ENCODE measurements at places on chromosomes 11 and 22. TPM values are rescaled to one million over a fixed set of nuclear protein-coding genes. Genes with fewer than 3 reads are reported as not detected.

GRCh38 chr11:69352715-69353319 lies 58.9 kb downstream of the MYEOV start:
- no peaks in the 10 kb centered on the region for H3K36me3 ChIP-seq
- no peak overlapping the region for H3K27ac ChIP-seq
- no peak overlapping the region for H3K4me3 ChIP-seq
- no peaks in the 10 kb centered on the region for H3K27me3 ChIP-seq
- no peaks in the 10 kb centered on the region for H3K4me1 ChIP-seq

DNA sequence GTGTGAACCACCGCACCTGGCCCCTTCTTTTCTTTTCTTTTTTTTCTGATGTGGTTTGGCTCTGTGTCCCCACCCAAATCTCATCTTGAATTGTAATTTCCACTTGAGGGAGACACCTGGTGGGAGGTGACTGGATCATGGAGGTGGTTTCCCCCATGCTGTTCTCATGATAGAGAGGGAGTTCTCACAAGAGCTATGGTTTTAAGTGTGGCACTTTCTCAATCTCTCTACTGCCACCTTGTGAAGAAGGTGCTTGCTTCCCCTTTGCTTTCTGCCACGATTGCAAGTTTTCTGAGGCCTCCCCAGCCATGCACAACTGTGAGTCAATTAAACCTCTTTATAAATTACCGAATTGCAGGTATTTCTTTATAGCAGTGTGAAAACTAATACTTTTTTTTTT lies 4.9 kb upstream of the TCN2 start:
- no peak for DNase-seq
- no peak overlapping the region for H3K27ac ChIP-seq
- H3K4me3 ChIP-seq: no peak overlapping the region
- H3K36me3 ChIP-seq: no peaks in the 10 kb centered on the region
- no peaks in the 10 kb centered on the region for H3K27me3 ChIP-seq

DNA sequence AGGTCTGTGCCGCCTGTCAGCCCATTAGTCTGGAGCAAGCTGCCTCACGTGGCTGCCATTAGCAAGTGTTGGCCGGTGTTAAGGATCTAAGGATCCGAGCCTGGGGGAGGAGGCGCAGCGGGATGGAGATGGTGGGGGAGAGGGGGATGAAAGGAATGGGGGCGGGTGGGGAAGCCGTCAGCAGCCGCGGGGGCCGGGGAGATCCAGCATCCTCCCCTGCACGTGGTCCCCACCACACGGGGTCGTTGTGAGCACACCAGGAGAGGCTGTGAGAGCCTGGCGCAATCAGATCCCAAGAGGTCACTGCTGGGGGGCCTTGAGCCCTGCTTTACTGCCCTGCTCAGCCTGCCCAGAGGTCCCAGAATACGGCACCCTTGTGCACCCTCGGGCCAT lies 7.3 kb downstream of the CABP7 start:
- H3K36me3 ChIP-seq: no peaks in the 10 kb centered on the region
- no peak for DNase-seq
- H3K4me1 ChIP-seq: no peaks in the 10 kb centered on the region
- no peak overlapping the region for H3K4me3 ChIP-seq
- no peak overlapping the region for H3K27ac ChIP-seq

- no peak for DNase-seq
- H3K36me3 ChIP-seq: peaks cover 2% of the 10 kb centered on the region
- H3K27ac ChIP-seq: no peak within 1 kb of the TSS
- H3K4me3 ChIP-seq: no peak within 1 kb of the TSS
- H3K27me3 ChIP-seq: no peaks in the 10 kb centered on the region
- no peaks in the 10 kb centered on the region for H3K4me1 ChIP-seq
Observed at GRCh38 chr11:113705871-113706655, at the start of gene TMPRSS5. TMPRSS5 (minus strand) TSS chr11:113706308; CDS start chr11:113706224, 84 bp downstream.

DNA sequence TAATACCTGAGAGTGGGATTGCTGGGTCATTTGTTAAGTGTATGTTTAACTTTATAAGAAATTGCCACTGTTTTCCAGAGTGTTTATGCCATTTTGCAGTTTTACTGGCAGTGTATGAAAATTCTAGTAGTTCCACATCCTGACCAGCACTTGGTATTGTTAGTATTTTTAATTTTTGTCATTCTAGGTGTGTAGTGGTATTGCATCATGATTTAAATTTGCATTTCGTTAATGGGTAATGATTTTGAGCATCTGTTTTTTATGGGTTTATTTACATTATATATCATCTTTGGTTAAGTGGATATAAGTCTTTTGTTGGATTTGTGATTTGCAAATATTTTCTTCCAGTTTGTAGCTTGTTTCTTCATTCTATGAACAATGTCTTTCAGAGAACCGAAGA lies 34.7 kb downstream of the PDE3B start:
- no peak overlapping the region for H3K27ac ChIP-seq
- H3K4me3 ChIP-seq: no peak overlapping the region
- H3K4me1 ChIP-seq: no peaks in the 10 kb centered on the region
- no peak for DNase-seq

DNA sequence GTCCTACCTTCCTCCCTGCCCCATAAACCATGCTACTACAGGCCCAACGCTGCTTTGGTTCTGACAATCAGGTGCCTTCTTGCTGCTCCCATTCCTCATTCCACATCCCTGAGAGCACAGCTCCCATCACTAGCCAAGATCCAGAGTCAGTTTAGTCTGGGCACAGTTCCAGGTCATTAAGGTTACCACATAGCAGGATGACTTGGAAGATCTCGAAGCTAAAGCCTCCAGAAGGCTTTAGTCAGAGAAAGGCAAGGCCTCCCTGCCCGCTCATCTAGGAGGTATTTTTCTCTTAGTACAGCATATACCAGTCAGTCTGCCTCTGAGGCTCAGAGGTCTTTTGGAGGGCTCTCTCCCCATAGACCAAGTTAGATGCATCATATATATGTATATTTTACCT lies 30.3 kb downstream of the TRIM66 start:
- H3K36me3 ChIP-seq: peaks cover 5% of the 10 kb centered on the region
- H3K27ac ChIP-seq: no peak overlapping the region
- H3K4me3 ChIP-seq: no peak overlapping the region
- H3K4me1 ChIP-seq: no peaks in the 10 kb centered on the region

DNA sequence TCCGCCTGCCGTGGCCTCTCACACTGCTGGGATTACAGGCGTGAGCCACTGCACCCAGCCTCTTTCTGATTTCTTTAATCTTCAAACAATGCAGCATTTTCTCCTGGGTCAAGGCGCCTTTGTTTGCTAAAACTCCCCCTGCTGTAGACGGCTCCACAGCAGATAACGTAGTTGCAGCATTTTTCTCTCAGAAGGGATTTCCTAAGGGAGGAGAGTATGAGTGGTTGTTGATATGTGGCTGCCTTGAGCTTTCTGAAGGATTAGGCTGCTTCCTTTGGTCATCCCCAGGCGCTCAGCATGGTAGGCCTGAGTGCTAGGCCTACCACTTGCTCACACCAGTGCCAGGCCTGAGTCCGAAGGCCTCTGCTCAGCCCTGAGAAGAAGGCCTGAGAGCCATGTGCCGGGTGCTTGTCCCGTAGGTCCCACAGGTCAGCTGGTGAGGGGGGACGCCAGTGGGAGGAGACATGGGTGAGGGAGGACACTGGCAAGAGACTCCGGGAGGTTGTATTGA lies 18.1 kb downstream of the SMARCB1 start:
- peak; percentile 61 for DNase-seq
- H3K4me1 ChIP-seq: no peaks in the 10 kb centered on the region
- H3K4me3 ChIP-seq: no peak overlapping the region
- H3K27me3 ChIP-seq: no peaks in the 10 kb centered on the region
- no peak overlapping the region for H3K27ac ChIP-seq

- H3K4me3 ChIP-seq: no peak overlapping the region
- H3K36me3 ChIP-seq: no peaks in the 10 kb centered on the region
- H3K27ac ChIP-seq: peak overlapping the region; percentile 99
- no peaks in the 10 kb centered on the region for H3K27me3 ChIP-seq
- DNase-seq: no peak
Observed at GRCh38 chr11:19727246-19727645, 14.6 kb downstream of the NAV2 start.

GRCh38 chr11:129119036-129119435 lies 73.1 kb downstream of the ARHGAP32 start:
- no peak overlapping the region for H3K4me3 ChIP-seq
- H3K27me3 ChIP-seq: no peaks in the 10 kb centered on the region
- peaks cover 2% of the 10 kb centered on the region for H3K36me3 ChIP-seq
- no peak overlapping the region for H3K27ac ChIP-seq
- H3K4me1 ChIP-seq: no peaks in the 10 kb centered on the region
- DNase-seq: no peak

DNA sequence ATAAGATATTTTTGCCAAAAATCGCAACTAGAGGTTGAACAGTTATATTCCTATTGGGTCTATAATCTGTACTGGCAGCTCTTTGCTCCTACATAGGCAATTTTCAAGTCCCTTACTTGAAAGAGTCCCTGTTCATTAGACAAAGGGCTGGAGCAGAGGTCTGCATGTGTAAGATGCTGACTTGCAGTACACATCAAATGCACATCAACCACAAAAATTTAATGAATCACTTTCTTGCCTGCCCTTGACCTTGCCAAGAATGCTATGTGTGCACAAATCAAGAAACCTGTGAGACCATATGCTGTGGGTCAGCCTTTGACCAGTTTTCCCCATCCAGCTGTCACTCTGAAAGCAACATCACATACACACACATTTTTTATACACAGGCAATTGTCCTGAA lies 661.5 kb downstream of the LRRC4C start:
- no peak overlapping the region for H3K4me3 ChIP-seq
- DNase-seq: no peak

- no peaks in the 10 kb centered on the region for H3K4me1 ChIP-seq
- no peak overlapping the region for H3K4me3 ChIP-seq
- no peak for DNase-seq
Observed at GRCh38 chr22:41976961-41977566, 7.8 kb downstream of the SEPTIN3 start.

- no peak overlapping the region for H3K4me3 ChIP-seq
- no peaks in the 10 kb centered on the region for H3K4me1 ChIP-seq
- H3K27me3 ChIP-seq: no peaks in the 10 kb centered on the region
- no peaks in the 10 kb centered on the region for H3K36me3 ChIP-seq
Observed at GRCh38 chr11:31160504-31161422, 208.8 kb downstream of the DCDC1 start.

- no peaks in the 10 kb centered on the region for H3K4me1 ChIP-seq
- no peaks in the 10 kb centered on the region for H3K36me3 ChIP-seq
- H3K4me3 ChIP-seq: no peak overlapping the region
- H3K27me3 ChIP-seq: no peaks in the 10 kb centered on the region
Observed at GRCh38 chr22:27452245-27452644, 349.3 kb downstream of the MN1 start.

DNA sequence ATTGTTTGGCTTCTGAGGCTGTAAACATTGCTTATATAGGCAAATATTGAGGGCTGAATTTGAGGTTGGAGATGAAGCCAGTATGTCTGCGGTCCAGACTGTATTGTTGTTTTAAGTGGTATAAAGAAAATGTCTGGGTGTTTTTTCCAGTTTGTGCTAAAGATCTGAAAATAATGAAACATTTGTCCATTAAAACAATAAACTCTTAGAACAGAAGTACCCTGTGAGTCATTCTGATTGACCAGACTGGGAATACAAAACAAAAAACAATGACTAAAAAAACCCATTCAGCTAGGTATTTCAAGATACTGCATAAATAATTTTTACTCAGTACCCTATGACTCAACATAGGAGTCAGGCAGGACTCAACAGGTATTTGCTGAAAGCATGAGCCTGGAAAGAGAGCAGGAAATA lies 20.4 kb downstream of the ALKBH8 start:
- no peak overlapping the region for H3K27ac ChIP-seq
- no peak overlapping the region for H3K4me3 ChIP-seq
- H3K36me3 ChIP-seq: no peaks in the 10 kb centered on the region
- H3K27me3 ChIP-seq: no peaks in the 10 kb centered on the region

The CRYBB1 gene
- total RNA-seq: 1.4 TPM

The MMP3 gene
- 1.4 TPM for total RNA-seq

The H19 gene
- 318 TPM for total RNA-seq

The CLDN5 gene
- total RNA-seq: 43.7 TPM

The GLB1L3 gene
- not detected for total RNA-seq

The RNF214 gene
- 27.2 TPM for total RNA-seq

The NAALAD2 gene
- total RNA-seq: 4.4 TPM
